Skin of body (tissue), 3 donors: ENCODE measurements at places on chromosomes 13 and 19. TPM values are rescaled to one million over a fixed set of nuclear protein-coding genes. Genes with fewer than 3 reads are reported as not detected.

The PTPRH gene
- total RNA-seq: 0.39 TPM

The NLRP5 gene
- not detected for total RNA-seq

The CATSPERD gene
- not detected for total RNA-seq

The CEACAM20 gene
- not detected for total RNA-seq

The CDX2 gene
- total RNA-seq: not detected
